ENCODE measurements at places on chromosomes 12 and 14.

- DNase-seq: no peak
Measured at GRCh38 chr14:98886982-98887381, 385.0 kb downstream of the BCL11B start.

DNA sequence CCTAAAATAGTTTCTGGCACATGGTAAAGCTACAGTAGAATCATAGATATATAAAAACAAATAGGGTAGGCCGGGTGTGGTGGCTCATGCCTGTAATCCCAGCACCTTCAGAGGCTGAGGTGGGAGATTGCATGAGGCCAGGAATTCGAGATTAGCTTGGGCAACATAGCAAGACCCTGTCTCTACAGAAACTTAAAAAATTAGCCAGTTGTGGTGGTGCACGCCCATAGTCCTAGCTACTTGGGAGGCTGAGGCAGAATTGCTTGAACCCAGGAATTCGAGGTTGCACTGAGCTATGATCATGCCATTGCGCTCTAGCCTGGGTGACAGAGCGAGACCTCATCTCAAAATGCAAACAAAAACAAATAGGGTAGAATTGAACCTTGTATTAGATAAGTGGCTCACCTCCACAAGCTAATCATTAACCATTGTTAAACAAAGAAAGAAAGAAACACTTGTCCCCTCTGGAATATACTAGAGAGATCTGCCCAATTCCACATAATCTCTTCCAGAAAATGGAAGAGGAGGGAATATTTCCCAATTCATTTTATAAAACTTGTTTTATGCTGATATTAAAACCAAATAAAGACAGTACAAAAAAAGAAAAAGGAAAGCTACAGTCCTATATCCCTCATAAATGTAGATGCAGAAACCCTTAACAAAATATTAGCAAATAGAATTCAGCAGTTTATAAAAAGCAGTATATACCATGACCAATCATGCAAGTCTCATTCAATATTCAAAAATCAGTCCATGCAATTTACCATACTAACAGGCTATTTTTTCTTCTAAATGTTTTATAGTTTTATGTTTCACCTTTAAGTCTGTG, 22.7 kb upstream of the DHRS2 start:
- DNase-seq: no peak

- no peak for DNase-seq
Measured at GRCh38 chr12:62808166-62808879, 126.6 kb downstream of the PPM1H start.

DNA sequence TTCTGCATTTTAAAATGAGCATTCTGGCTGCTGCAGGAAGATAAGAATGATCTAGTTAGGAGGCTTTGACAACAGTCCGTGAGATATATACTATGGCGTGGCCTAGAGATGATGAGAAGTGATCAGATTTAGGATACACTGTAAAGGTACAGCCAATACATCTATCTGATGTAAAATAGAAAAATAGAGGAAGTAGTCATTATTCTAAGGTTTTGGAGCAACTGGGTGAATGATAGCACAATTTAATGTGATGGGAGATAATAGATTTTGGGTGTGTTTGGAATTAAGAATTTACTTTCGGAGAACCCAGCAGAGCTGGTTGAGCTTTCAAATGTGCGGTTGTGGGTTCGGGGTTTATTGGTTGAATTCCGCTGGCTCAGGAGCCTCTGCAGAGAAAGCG, at the start of gene ANP32D:
Gene ANP32D, plus strand, starts transcription at position 301 of the 400 bp plus-strand sequence. CDS start 106 bp downstream, outside the sequence.
- DNase-seq: no peak

DNA sequence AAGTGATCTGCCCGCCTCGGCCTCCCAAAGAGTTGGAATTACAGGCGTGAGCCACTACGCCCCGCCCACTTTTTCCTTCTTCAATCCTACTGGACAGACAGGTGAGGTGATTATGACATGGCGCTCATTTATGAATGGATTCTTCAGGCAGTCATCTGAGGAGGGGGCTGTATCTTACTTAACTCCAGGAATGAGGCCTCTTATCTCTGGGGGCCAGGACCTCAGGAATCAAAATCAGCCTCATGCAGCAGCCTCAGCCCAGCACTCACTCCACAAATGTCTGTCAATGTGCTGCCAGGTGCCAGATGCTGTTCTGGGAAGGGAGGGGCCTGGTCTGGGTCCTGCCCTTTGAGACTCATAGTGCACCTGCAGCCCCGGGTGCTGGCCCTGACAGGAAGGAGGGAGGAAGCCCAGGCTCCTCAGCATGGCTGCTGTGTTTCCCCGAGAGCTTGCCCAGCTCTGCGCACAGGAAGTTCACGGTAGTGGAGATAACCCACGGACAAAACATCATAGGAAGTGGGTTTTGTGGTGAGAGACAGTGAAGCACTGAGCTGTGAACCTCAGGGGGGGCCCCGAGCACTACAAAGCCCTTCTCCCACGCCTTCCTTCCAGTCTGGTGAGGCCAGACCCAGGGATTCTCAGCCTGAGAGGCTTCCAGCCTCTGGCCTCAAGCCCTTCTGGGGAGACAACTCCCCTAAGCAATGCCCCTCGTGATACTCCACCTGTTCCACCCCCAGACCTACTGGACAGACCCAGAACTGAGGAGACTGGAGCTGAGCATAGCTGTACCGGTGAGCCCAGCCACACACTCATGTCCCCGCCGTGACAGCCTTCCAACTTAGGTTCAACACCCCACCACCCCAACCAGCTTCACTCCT, 22.3 kb downstream of the GALNT6 start:
- no peak for DNase-seq

Measured in left hindlimb (tissue), 1 donor.